ENCODE measurements at places on chromosomes 4 and X. TPM values are rescaled to one million over a fixed set of nuclear protein-coding genes. Genes with fewer than 3 reads are reported as not detected.

Gene MSX1
- total RNA-seq, result 1.6 TPM

Gene PCDH11X
- total RNA-seq, result not detected

Gene GAGE1
- total RNA-seq, result not detected

Gene DUSP21
- not detected for total RNA-seq

Gene CXorf66
- not detected for total RNA-seq

Gene PABPC1L2B
- 0.17 TPM for total RNA-seq

Gene NWD2
- total RNA-seq, result 0.04 TPM

Gene CD40LG
- total RNA-seq, result not detected

Gene STARD8
- 1.8 TPM for total RNA-seq

Gene C4orf36
- total RNA-seq, result 0.71 TPM

Gene PSAPL1
- total RNA-seq, result not detected

Gene MAOB
- total RNA-seq, result 0.89 TPM

Gene SPANXN3
- total RNA-seq, result not detected

GRCh38 chrX:153381684-153382532 is 19.2 kb downstream of the PNMA6E start:
- DNase-seq, result peak; percentile 19

GRCh38 chr4:7900334-7900909 is 39.2 kb downstream of the AFAP1 start:
- DNase-seq, result no peak

DNA sequence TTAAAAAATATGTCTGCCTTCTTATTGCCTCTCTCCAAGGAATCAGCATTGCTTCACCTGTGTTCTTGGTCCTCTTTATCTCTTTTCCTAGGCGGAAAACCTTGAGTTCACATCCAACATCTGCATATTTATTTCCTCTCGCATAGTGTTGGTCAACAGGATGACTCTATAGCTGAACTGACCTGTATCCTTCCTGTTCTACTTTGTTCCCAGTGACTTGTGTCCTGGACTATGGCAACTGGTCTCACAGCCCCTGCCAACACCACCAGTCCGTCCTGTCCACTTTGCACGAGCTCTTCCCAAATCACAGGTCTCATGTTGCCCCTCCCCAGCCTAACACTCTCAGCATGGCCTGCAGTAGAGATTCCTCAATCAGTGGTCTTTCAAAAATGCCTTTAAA is 2.0 kb downstream of the DIPK2B start:
- DNase-seq, result no peak

- DNase-seq, result no peak
Observed at GRCh38 chr4:152307669-152308068, 228.2 kb downstream of the FBXW7 start.

DNA sequence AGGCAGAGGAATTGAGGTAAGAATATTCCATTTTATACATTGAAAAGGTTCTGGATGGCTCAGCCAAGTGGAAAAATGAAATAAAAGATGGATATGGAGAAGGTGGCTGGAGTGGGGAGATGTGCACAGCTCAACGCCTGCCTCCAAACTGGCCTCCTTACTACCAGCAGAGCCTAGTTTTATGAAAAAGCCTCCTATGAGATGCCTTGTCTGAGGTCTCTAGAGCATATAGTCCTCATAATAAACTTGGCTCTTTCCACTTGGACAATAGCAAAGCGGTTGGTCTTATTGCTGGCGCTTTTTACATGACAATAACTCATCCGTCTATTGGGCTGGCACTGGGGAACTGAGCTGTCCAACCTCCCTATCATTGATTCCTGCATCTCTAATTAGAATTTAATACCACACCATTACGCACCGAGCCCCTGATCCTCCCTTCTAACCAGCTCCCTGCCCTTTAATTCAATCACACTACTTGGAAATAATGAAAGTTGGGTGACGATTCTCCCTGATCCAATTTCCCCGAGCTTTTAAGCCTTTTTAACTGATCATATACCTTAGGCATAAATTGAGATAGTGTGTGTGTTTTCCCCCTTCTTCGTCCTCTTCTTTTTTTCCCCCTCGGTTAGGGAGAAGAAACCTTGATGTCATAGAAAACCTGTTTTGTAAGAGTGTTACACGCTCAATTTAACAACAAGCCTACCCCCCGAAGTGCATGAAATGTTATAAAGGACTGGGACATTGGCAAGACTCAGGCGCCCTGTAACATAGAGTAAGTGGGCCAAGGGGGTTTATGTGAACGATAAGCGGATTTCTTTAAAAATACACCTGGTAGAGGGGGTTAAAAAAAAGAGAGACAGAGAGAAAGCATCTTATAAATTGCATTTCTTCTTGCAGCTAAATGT is at the start of gene PHOX2B:
TSS of gene PHOX2B (minus strand) at position 155 of the 905 bp plus-strand sequence. CDS start at position 40, 115 bp downstream.
- DNase-seq, result no peak

GRCh38 chr4:15691346-15692135 is 9.9 kb downstream of the FAM200B start:
- DNase-seq, result no peak

DNA sequence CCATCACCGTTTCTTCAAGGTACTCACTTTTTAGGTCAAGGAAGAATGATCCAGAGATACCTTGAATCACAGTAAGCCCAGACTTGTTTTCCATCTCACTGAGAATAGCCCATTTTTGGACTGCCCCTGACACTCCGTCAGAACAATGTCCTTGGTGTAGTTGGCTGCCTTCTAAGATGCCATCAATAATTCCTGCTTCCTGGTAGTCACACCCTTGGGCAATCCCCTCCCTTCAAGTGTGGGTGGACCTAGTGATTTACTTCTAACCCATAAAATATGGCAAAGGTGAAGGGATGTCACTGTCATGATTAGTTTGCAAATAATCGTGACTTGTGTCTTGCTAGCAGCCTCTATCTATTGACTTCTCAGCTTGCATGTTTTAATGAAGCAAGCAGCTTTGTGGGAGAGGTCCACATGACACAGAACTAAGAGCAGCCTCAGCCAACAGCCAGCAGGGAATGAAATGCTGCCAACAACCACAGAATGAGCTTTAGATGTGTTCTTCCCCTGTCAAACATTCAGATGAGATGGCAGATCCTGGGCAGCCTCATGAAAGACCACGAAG is 20.0 kb upstream of the KLHL34 start:
- DNase-seq, result no peak

GRCh38 chr4:96504386-96504785 is 664.5 kb downstream of the PDHA2 start:
- no peak for DNase-seq

DNA sequence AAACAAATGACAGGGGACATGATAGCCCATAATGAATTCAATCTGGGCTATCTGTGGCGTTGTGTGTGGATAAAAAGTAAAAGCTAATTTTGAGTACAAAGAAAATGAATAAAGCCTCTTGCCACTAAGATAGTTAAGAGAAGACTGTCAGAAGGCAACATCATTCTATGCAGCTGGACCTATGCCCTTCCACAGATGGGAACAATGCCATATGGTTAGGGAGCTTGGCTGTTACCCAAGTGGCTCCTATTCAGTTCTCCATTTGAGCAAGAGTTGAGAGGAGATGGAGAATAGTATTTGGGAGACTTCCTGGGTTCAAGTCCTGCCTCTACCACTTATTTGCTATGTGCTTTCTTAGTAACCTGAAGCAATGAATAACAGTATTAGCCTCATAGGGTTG is 107.7 kb downstream of the ANXA3 start:
- no peak for DNase-seq

DNA sequence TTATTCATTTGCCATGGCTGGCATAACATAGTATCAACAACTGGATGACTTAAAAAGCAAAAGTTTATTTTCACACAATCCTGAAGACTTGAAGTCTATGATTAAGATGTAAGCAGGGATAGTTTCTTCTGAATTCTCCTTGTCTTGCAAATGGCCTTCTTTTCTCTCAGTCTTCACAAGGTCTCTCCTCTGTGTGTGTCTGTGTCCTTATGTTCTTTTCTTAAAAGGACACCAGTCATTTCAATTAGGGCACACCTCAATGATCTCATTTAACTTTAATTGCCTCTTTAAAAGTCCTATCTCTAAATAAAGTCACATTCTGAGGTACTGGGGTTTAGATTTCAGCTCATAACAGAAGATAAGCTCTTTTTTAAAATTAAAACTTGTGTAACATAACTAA is 399.7 kb downstream of the PABPC4L start:
- no peak for DNase-seq

DNA sequence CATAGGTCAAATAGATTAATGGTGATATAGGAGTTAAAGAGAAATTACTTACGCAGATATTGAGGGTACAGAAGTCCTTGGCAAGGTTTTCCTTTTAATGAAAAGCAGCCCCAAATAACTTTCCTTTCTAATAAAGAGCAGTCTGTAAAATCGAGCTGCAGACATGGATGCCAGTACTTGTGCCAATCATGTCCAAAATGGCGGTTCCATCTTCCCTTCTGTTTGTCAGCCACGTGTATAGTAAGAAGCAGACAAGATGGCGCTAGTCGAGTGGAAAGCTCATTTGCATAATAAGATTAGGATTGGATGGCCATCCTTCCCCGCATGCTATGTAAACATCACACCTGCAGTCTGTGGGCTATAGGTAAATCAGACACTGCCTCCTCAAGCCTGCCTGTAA is 68.5 kb downstream of the FGFBP1 start:
- DNase-seq, result no peak

DNA sequence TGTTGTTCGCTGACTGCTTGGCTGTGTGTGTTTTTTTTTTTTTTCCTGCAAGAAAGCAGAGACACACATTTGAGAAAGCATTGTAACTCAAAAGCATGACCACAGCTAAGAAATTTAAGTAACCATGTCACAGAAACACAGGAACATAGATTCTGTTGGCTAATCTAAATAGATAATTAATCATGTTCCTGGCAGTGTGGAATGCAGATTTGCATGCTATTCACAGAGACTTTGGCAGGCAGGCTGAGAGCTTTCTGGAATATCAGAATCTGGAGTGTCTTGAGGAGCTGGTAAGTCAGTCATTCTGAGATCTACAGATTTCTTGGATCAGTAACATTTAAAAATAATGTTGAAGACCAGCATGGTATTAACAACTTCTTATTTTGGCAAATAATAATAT is 33.2 kb upstream of the SMS start:
- no peak for DNase-seq

GRCh38 chr4:137543198-137543597 is 10.9 kb upstream of the PCDH18 start:
- DNase-seq, result no peak

- DNase-seq, result no peak
Observed at GRCh38 chr4:153122855-153123254, 81.4 kb upstream of the TRIM2 start.

- DNase-seq, result no peak
Observed at GRCh38 chr4:39719804-39720580, 22.1 kb downstream of the UBE2K start.

DNA sequence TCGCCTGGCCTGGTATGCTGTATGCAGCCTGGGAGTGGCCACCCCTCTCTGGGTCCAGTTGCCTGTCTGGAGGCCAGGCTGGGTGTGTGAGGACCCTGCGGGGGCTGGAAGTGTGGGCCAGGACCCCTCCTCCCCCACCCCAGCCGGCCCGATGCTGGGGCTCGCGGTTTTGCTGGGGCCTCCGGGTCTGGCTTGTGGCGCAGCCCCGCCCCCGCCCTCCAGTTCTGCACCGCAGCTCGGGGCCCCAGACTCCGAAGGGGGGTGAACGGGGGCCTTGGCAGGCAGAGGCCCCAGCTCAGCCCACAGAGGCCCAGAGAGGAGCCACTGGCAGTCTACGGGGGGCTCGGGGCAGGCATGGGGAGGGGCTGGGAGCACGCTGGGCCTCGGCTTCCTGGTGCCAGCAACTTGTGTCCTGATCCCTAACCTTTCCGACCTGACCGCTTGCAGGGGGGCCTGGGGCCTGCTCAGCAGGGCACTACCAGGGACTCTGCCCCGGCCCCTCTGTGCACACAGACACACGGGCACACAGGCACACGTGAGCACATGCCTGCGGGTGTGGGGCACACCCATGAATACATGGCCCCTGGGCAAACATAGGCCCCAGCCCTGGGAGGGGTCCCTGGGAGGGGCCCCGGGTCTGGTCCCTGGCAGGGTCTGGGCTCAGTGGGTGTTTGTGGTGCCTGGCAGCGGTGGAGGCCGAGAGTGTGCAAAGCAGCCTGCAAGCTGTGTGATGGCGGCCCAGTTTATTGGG is 21.4 kb upstream of the FGFR3 start:
- DNase-seq, result no peak

GRCh38 chr4:8272472-8273428 is 3.2 kb downstream of the HTRA3 start:
- DNase-seq, result no peak

DNA sequence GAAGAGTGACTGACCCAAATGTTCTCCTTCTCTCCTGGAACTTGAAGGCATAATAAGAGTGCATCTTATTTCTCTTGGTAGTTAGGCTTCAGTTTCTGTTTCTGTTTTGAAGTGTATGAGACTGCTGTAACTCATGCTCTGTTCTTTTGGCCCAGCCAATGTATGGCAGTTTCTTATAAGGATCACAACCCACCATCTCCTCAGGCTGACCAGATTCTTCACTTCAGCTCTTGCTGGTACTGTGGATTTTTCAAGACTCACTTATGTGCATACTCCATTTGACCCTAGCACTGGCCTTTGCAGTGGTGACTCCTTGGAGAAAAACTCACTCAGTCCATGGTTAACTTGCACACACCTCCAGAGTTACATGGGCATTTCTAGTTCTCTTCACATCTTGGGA is 9.6 kb upstream of the YTHDC1 start:
- no peak for DNase-seq

DNA sequence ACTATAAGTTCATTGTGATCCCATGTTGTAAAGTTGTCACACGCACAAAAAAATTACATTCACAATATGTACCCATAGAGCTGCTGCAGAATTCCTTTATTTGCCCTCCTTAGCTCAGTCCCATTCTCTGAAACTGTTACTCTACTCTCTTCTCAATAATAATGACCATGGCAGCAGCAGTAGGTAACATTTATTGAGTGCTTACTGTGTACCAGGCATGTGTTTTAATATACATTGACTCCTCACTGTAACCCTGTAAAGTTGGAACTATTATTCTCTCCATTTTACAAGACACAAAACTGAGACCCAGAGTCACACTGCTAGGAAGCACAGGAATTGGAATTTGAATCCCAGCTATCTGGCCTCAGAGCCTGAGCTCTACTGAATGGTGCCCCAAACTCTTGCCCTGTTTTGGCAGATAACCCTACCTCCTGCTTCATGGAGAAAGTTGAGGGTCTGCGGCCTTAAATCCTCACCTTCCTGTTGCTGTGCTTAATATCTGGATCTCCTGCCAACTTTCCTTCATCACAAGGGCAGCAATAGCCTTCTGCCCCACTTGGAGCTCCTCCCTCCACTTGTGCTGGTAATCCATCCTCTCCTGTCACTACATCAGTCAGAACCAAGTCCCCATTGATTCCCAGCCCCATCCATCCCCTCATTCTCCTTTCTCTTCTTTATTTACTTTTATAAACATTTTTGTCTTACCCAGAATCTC is 20.8 kb downstream of the GK start:
- DNase-seq, result no peak

DNA sequence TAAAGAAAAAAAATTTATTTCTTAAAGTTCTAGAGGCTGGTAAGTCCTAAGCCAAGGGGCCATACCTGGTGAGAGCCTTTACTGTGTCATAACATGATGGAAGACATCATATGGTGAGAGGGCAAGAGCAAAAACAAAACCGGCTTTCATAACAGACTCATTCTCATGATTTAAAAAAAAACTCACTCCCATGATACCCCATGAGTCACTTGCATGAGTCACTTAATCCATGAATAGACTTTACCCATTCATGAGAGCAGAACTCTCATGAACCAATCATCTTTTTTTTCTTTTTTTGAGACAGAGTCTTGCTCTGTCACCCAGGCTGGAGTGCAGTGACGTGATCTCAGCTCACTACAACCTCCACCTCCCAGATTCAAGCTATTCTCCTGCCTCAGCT is 369.7 kb upstream of the DIAPH2 start:
- DNase-seq, result no peak

All from kidney epithelial cell (primary cell).